DMS79 (cell line): ENCODE measurements at places on chromosomes 3 and 15.

DNA sequence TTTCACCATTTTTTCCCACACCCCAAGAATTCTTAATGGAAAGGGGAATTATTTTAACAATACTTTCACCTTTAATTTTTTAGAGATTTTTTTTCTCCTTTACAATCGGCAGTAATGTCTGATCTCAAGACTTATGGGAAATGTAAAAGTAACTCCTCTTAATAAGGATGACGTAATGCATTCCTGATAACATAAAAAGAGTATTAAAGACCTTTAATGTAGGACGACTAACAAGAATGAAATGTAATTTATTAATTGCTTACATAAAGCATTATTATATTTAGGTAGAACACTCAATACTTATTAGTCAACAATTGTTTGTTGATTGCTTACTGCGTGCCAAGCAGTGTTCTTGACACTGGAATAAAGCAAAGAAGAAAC is 416.8 kb upstream of the NAALADL2 start:
- no peak for DNase-seq

DNA sequence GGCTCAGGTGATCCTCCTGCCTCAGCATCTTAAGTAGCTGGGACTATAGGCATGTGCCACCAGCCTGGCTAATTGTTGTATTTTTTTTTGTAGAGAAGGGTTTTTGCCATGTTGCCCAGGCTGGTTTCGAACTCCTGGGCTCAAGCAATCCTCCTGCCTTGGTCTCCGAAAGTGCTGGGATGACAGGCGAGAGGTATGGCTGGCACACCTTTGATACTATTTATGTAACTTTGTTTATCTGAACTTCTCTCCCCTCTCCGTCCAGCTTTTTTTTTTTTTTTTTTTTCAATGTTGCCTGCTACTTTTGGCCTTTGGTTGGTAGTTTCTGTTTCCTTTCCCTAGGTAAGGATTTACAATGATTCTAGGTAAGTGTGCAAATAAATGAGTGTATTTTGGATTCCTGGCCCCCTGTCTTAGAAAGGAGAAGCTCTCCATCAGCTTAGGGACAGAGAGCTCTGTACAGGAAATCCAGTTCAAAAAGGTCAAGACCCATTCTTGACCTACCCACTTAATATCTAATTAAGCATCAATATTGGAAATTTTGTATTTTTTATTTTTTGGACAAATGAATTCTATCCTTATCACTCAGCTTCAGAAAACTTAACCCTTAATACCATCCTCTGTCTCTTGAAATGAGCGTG is 6.8 kb downstream of the ARL6IP5 start:
- no peak for DNase-seq

- no peak for DNase-seq
Measured at GRCh38 chr3:181704421-181705085, 7.2 kb upstream of the SOX2 start.

GRCh38 chr15:41936649-41937567 is 35.4 kb downstream of the EHD4 start:
- no peak for DNase-seq

GRCh38 chr3:73614419-73614818 is 10.3 kb downstream of the PDZRN3 start:
- DNase-seq: no peak

- DNase-seq: no peak
Measured at GRCh38 chr3:171354049-171354705, 106.0 kb downstream of the TNIK start.
